Right lung (tissue), 10 donors: ENCODE measurements at places on chromosomes 16 and 17.

DNA sequence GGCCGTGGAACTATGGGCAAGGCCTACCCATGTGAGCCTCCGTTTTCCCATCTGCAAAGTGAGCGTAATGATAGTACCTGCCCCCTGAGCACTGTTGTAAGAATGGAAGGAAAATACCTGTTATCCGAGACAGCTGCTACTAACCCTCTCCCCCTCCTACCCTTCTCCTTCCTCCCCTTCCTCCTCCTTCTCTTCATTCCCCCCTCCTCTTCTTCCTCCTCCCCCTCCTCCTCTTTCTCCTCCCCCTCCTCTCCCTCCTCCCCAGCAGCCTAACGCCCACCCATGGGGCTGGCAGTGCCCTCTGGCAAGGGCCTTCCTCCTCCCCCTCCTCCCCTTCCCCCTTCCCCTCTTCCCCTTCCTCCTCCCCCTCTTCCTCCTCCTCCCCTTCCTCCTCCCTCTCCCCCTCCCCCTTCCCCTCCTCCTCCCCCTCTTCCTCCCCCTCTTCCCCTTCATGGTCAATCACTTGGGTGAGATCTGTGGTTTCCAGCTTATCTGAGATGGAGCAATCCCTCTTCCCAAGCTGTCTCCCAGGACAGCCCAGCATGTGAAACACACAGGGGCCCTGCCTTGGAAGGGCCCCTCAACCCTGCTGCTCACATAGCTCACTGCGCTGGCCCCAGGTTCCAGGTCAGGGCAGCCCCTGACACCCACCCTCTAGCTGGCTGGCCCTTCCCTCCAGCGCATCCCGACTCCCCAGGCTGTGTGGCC lies 6.4 kb downstream of the ZFPM1 start:
- no peak for DNase-seq

DNA sequence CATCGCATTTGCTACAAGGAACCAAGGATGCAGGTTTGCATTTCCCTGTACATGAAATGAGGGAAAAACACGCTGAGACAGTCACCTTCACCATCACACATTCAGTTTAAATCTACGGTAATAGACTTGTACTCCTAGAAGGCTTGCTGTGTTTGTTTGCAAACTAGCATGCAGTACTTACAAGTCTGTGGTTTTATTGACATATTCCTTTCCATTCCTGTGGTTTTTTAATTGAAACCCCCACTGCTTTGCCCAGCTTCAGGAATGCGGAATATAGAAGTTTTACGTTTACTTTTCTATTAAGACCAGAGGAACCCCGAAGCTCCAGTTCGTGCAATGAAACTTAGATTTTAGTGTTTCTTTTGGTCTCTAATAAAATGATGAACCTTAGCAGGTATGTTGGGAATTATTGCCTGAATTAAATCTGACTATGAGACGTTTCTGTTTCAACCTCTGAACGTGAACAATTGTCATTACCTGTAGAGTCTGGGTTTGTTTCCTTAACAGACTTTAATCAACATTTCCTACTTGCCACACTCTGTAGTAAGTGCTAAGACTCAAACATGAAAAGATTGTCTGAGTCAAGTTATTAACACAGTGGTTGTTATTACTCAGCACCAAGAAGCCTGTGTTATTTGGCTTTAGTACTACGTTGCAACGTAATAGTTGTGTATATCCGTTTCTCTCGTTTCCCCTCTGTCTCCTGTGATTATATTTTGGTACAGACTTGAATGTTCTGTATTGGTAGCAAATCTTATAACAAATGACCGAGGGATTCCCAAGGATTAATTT lies 793.3 kb upstream of the GOT2 start:
- no peak for DNase-seq

DNA sequence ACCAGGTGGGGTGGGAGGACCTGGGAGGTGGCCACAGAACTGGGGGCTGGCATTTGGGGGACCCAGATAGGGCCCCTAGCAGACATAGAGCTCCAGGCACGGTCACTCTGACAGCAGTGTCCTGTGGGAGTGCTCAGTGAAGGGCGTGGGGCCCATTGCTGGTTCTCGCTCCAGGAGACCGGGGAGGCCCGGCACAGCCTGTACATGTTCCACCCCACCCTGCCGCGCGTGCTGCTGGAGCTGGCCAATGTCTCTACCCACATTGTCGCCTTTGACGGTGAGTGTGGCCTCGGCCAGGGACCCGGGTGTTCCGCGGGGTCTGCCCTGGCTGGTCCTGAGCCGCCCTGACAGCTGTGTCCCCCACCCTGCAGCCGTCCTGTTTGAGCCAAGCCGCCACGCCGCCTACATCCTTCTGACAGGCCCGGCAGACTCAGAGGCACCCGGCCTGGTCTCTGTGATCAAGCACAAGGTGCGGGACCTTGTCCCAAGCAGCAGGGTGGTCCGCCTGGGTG lies 11.2 kb downstream of the RGS11 start:
- no peak for DNase-seq

GRCh38 chr17:75269844-75270217 lies 1.2 kb downstream of the MIF4GD start:
- no peak for DNase-seq

DNA sequence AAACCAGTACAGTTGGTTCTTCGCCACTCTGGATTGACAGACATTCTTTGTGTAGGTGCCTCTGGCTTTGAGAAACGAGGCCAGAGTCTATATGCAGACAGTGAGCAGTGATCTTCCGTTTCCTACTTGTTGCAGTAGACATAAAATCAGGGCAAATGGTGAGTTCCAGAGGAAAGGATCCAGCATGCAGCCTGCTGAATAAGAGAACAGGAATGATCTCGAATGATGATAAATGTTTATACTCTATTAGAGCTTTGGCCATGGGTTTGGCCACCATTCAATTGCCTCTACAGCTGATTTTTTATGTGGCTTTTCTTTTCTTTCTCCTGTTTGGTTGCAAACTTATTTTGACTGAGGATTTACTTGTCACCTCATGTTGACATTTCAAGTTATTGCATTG lies 286.7 kb downstream of the IRX3 start:
- DNase-seq, result no peak
